ENCODE measurements at places on chromosomes 1 and 21.

DNA sequence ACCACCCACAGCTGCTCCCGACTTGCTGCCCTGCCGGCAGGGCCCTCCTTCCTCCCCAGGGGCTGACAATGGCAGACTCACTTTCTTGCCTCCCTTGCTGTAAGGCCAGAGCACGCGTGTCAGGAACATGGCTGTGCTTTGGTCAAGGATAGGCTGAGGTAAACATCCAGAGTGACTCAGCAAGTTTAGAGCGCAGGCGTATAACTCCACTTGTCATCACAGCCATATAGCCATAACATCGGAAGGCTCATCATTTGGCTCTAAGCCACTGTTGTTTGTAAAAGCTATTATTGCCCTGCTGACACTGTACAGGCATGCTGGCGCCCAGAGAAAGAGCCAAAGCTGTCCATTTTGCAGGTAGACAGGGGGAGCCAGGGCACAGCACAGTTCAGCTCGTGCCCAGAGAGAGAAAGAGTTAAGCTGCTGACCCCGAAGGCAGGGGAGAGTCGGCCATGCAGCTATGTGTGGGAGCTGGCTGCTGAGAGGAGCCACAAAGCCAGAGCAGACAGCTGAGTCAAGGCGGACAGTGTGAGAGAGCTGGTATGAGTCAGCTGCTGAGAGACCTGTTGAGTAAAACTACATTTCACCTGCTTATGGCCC, 60.6 kb downstream of the GNG4 start:
- DNase-seq: no peak

DNA sequence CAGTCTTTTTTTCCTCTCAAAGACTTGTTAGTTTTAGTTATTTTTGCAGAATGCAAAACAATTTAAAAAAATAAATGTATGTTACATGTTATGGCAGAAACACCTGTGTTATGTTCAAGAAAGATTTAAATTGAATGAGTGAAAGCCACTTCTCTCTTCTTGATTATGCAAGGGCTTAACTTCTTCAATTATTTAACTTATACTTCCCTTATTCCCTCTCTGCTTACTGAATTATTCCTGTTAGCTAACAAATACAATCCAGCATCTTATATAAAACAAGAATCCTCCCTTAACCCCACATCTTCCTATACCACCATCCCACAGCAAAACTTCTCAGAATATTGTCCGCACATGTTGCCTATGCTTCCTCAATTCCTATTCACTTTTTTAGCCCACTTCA, 10.7 kb upstream of the FCER1A start:
- no peak for DNase-seq

GRCh38 chr1:2973601-2974593, 47.4 kb upstream of the ACTRT2 start:
- no peak for DNase-seq

DNA sequence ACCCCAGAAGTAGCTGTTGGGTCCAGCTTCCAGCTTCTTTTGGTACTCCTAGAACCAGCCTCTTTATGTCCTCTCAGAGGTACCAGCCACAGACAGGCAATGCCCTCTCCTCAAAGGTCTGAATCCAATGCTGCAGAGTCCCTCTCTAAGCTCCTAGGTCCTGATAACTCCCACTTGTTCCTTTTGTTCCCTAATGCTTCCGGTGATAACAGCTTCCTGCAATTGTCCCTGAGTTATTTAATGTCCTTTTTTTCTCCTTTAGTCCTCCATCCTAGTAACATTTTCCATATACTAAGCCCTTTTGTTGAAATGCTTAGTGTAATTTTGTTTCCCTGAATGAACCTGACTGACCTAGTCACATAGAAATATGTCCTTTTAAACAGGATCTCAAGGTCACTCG, 201.7 kb upstream of the BEND5 start:
- no peak for DNase-seq

DNA sequence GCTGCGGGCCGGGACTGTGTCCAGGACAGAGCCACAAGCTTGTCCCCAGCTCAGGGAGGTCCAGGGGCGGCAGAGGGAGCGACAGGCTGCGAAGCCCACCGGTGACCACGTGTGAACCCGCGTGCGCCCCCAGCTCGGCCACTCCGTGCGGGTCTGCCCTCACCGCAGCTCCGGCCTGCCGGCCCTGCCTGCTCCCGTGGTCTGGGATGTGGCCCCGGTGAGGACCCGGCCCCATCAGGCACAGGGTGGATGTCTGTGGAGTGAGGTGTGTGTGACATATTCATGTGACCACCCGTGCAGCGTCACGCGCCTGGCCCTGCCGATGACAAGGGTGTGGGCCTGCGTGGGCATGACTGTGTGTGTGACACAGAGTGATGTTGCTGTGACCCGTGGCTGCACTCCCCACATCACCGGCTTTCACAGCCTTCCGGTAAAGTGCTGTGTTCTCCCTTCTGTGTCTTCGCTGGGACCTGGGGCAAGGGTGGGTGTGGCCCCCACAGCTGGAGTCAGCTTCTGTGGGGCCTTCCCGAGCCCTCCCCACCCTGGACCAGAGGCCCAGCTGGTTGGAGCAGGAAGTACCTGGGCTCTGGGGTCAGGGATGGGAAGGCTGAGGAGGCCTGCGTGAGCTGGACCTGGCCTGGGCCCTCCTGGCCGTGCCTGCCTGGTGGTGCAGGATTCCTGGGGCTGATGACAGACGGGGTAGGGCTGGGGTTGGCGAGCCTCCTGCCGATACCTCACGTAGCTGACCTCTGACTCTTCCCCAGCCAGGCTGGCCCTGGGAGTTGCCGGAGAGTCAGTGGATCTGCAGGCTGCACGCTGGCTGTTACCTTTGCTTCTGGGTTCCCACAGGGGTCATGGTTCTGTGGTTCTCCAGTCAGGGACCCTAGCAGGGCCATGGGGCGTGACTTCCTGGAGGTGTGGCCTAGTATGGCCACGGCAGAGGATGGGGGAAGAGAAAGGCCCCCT, 4.1 kb downstream of the RNF223 start:
- no peak for DNase-seq

- DNase-seq: no peak
Observed at GRCh38 chr1:20428841-20429240, 57.2 kb downstream of the CAMK2N1 start.

- DNase-seq: no peak
Observed at GRCh38 chr1:50917138-50918137, 42.6 kb downstream of the FAF1 start.

GRCh38 chr1:180028864-180029263, 74.3 kb downstream of the CEP350 start:
- no peak for DNase-seq

GRCh38 chr1:104136621-104137020, 386.9 kb downstream of the AMY1C start:
- DNase-seq: no peak

DNA sequence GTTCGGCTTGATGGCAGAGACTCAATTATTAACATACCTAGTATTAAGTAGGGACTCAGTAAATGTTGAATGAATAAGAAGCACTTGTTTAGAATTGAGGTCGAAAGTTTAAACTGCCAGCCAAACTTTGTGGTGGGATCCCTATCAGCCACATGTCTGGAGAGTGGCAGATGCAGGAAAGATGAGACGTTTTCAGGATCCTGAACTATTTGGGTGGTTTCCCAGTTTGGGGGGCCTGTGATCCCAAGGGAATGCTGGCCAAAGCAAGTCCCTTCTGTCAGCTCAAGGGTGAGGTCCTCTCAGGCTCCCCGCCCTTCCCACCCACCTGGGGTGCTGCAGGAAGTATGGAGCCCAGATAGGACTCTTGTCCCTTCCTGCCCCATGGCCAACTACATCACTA, 38.6 kb downstream of the KCNC4 start:
- DNase-seq: no peak

GRCh38 chr1:65255656-65256050, 53.7 kb upstream of the DNAJC6 start:
- no peak for DNase-seq

DNA sequence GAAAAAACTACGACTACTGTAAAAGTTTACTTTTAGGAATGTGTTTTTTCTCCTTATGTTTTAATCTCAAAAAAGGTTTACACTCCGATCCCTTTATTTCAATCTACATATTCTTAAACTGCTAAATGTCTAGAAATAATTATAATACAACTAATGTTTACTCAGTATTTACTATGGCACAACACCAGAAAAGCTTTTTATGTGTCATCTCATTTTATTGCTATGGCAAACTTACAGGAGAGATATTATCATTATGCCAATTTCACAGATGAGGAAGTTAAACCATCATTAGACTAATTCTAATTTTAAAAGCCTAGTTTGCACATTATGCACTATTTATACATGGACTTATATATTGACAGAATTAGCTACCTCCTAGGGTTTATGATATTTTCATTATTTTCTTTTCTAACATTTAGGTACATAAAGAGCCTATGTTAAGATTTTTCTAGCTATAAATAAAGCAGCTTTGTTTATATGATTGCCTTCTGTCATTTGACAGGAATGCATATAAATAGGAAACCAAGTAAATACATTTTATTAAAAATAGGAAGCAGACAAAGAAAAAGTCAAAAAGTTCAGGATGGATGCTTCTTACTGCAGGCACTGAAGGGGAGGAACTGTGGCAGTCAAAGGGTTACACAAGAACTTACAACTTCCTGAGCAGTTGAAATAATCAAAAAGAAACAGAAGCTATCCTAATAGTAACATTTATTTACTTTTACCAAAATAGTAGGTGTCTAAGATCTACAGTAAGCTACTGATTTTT, 442.4 kb downstream of the LTN1 start:
- DNase-seq: no peak

Measured in right renal pelvis (tissue), 4 donors.